ENCODE measurements at places on chromosomes 3 and 15.

DNA sequence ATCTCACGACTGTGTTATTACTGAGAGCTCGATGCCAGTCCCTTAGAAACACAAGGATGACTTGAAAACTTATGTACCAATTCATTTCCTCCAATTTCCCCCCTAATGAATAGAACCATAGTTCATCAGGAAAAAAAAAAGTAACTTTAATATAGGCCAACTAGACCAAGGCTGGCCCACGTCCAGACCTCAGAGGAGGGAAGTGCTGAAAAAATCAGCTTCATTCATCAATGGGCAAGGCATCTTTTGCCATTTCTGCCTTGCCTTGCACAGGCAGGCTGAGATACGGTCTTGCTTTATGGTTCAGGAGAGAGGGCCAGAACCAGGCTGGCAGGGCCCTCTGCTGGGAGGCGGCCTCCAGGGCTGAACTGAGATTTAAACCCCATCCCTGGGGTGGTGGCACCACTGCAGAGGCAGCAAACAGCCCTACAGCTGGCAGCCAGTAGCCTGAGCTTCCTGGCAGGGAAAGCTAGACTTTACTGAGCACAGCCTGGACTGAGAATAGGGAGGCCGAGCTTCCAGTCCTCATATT lies 104.1 kb upstream of the TNFAIP8L3 start:
- DNase-seq = no peak

GRCh38 chr3:4720316-4721075 lies 227.3 kb downstream of the ITPR1 start:
- no peak for DNase-seq

DNA sequence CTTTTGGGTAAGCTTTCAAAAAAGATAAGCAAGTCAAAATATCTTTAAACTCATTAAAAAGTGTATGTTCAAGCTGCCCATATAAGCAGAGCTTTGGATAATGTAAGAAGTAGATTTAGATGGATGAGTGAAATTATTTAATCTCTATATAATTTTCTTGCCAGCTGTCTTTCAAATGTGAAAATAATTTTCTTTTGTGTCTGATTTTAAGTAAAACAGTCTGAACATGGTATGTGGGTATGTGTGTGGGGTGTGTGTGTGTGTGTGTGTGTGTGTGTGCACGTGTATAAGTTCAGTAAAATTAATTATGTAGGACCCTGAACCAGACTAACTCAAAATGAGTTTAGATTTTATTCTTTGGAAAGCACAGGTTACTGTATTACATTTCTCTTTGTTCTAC lies 155.2 kb upstream of the CGNL1 start:
- no peak for DNase-seq

- no peak for DNase-seq
Measured at GRCh38 chr3:100175637-100176280, 61.5 kb upstream of the FILIP1L start.

DNA sequence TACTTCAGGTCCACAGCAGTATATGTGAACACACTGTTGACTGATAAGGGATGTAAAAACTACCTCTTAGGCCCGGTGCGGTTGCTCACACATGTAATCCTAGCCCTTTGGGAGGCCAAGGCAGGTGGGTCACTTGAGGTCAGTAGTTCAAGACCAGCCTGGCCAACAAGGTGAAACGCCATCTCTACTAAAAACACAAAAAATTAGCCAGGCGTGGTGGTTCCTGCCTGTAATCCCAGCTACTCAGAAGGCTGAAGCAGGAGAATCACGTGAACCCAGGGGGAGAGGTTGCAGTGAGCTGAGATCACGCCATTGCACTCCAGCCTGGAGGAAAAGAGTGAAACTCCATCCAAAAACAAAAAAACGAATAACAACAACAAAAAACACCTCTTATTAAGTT lies 194.6 kb upstream of the KCNMB2 start:
- DNase-seq = no peak

DNA sequence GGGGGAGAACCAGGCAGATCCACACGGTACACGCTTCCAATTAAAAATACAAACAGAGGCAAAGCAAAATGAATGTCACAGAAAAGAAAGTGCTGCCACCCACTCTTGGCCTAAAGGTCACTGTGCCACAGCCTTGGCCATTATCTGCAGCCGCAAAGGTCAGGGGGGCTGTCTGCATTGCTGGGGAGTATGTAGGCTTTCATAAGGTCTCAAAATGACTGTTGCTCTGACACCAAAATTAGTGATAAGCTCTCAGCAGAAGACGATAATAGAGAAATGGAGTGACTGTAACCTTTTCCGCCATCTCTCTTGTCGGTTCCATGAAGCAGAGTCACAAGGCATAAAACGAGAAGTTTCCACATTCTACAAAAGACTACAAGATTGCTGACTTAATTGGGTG lies 374.2 kb upstream of the ICE2 start:
- DNase-seq = no peak

DNA sequence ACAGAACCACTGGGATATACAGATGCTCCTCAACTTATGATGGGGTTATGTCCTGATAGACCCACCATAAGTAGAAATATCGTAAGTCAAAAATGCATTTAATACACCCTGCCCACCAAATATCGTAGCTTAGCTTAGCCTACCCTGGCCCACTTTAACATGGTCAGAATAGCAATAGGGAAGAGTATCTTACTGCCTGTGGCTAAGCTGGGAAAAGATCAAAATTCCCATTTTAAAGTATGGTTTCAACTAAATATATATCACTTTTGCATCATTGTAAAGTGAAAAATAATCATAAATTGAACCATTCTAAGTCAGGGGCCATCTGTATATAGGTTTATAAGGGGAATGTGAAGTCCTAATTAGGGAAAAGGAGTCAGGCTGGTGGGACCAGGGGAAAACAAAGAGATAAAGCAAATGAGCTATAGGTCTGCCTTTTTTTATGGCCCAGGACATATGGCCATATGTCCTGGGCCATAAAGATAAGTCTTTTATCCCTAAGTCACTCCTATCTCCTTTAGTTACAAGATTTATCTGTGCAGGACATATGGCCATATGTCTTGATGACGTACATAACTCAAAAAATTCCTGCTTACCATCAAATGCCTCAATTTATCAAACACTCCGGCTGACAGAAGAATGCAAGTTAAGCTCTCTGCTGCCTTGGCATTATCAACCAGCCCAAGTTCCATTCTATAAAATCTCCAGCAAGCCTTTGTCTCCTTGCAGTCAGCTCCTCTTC lies 11.2 kb downstream of the RTP3 start:
- no peak for DNase-seq

DNA sequence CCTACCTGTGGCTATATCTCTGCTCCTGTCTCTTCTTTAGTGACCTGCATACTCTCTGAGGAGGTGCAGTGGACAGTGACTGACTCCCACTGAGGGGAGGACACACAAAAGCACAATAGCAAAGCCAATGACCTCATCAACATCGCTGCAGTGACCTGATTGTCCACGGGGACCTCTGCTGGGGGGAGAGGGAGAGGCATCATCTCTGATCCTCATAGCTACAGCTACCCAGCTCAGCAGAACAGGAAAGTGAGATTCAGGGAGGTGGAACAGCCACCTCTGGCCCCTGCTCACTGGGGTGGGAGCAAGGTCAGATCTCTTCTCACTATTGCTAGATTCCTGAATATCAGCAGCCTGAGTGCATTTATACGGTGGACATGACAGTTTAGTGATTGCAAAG lies 179.2 kb downstream of the ATP10A start:
- DNase-seq = no peak

DNA sequence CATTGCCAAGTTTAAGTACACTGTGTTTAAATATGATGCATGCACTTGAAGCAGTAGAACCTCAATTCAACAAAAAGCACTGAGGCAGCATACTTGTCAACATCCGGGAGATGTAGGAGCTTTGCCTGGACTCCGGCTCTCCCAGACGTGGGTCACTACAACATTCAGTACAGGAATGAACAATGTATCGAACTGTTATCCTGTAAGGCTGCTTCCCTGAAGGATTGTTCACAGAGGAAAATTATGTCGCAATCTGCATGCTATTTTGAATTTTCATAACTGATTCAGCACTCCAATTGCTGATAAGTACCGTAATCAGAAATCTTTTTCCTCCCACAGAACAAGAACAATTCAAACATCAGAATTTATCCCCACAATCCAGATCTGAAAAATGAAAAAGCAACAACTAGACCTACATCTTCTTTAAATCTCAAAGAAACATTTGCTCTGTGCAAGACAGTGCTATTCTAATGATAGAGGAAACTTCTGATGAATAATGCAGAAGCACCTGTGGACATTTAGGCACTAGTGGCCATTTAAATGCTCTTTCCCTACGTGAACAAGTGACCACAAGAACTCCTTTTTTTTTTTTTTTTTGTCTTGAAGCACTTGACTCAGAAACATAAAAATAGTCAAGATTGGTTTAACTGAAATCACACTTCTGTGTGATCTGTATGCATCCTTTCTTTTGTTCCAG lies 113.4 kb downstream of the PLCH1 start:
- DNase-seq = no peak

GRCh38 chr15:38088971-38089370 lies 154.5 kb downstream of the TMCO5A start:
- DNase-seq = no peak

- DNase-seq = no peak
Measured at GRCh38 chr15:62945760-62946159, 96.8 kb upstream of the TPM1 start.

DNA sequence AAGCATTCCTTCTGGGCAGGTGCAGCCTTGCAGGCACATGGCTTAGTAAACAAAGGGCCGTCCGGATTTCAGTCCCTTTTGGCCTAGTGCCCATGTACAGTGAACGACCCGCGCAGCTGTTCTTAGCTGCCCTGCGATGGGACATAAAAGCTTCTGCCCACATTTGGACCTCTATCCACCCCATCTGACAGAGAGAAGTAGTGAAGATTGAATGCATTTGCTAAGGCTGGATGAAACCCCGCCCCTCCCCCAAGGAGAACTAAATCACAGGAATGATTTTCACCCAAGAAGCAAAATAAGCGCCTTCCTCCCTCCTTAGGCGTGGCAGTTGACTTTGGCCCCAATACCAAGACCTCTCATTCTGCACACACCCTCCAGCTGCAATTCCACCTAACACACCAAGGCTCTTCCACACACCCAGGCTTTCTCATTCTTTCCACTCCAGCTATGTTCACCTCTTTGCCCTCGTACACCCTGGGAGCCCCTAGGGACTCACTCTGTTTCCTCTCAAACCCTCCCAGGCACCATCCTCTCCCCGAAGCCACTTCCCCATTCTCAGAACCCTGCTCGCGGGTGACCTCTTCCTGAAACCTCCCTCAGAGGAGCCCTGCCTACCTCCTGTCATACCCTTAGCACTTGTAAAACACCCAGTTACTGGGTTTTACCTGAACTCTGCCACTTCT lies 14.1 kb upstream of the HRH1 start:
- no peak for DNase-seq

GRCh38 chr3:56837196-56837955 lies 35.6 kb upstream of the ARHGEF3 start:
- DNase-seq = no peak

DNA sequence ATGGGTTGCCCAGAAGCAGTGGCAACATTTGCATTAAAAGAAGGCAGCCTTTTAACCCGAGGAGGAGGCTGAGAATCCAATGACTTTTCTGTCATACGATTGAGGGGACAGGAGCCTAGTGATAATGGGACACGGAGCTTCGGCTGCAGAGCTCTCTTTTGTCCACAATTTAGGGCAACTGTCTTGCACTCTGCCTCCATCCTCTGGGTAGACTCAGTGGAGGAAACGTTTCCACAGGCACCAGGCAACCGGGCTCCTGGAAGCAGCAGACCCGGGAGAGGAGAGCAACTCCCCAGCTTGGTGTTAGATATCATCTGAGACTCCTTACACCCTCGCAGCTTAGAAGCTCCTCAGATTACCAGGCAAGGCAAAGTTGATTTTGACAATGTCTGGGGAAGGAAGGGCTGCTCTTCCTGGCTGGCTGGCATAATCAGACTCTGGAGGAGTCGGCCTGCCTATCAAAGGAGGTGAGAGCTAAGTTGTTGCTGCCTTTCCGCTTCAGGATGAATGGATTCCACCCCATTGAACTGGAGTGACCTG lies 43.5 kb upstream of the RNU6-1 start:
- no peak for DNase-seq

- DNase-seq = no peak
Measured at GRCh38 chr3:38649500-38650247, at the start of gene SCN5A. SCN5A (minus strand) TSS chr3:38649687; CDS start chr3:38633307, 16,380 bp downstream.

GRCh38 chr3:53257465-53257864 lies 1.6 kb upstream of the TKT start:
- no peak for DNase-seq

DNA sequence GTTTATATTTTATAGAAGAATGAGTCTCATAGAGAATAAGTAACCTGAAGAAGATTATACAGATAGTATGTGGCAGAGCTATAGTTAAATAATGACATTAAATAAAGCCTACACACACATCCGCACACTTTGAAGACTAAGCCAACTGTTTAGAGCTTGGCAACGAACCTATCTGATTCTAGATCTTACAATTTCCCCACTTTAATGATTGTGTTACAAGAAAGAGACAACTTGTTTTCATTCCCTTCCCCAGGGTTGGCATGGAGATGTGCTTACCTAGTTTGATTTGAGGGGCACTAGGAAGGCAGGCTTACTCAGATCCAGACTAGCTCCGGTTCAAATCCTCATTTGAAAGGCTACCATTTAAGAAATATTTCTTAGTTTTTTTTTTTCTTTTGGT lies 61.9 kb upstream of the CBLB start:
- no peak for DNase-seq

GRCh38 chr3:22159004-22159695 lies 408.1 kb upstream of the ZNF385D start:
- no peak for DNase-seq

- no peak for DNase-seq
Measured at GRCh38 chr3:157282261-157283191, 122.6 kb upstream of the CCNL1 start.

DNA sequence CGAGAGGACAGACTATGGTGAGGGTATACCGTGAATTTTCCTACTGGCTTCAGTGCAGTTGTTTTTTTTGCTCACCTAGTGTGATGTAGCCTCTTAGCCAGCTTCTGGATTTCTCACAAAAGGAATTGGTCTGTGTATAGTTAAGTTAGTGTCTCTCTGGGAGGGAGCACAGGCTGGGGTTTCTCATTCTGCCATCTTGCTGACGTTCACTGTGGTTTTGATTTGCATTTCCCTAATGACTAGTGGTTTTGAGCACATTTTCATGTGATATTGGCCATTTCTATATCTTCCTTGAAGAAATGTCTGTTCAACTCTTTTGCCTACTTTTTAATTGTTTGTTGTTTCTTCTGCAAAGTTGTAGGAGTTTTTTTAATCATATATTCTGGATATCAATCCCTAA lies 2.2 kb upstream of the CD86 start:
- no peak for DNase-seq

GRCh38 chr3:78312851-78313250 lies 1273.0 kb downstream of the ROBO2 start:
- DNase-seq = no peak

GRCh38 chr15:57288926-57289580 lies 87.3 kb upstream of the CGNL1 start:
- no peak for DNase-seq

DNA sequence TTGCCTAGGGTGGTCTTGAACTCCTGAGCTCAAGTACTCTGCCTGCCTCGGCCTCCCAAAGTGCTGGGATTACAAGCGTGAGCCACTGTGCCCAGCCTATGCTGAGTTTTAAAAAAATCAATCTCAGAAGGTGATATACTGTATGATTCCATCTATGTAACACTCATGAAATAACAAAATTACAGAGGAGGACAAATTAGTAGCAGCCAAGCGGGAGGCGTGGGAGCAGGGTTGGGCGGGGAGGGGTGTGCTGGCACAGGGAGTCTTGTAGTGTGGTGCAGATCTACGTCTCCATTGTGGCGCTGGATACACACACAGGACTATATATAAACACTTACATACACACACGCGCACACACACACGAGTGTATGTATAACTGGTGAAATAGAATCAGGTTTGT lies 80.6 kb upstream of the LINGO1 start:
- no peak for DNase-seq
